Karpas-422 (cell line): ENCODE measurements at places on chromosomes 2 and 18. TPM values are rescaled to one million over a fixed set of nuclear protein-coding genes. Genes with fewer than 3 reads are reported as not detected.

DNA sequence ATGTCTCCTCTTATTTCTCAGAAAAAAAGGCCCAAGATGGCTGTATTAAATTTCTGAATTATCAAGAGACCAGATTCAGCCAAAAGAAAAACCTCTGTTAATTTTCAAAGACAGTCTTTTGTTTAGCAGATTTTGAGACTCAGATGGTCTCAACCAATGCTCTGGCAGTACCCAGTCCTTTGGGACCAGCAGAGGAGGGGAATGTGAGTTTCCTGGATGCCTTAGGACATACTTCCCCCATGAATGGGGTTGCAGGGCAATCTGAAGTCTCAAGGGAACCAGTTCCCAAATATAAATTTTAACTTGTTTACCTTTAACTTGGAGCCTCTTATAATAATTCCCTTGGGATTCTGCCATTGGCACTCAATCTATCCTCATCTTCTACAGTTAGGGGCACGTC, 107.8 kb upstream of the ZNF521 start:
- no peak for DNase-seq

DNA sequence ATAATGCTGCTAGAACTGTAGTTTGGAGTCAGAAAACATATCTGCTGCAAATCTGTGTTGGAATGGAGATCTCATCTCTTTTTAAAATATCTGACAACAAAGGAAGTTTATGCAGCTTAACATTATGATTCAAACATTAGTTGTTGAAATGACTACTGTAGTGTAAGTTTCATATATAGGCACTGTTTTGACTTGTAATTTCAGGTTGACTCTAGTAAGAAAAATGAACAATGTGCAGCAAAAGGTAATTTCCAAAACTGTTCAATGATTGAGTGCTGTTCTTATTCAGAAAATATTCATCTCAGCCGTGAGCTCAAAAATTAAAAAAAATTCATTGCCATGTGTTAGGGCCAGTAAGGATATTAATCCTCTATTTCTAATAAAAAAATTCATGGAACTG, 48.5 kb downstream of the CCDC138 start:
- no peak for DNase-seq

GRCh38 chr2:233448575-233448974, 94.3 kb downstream of the DGKD start:
- DNase-seq, result peak; percentile 48

GRCh38 chr2:174233771-174234275, 14.5 kb downstream of the OLA1 start:
- no peak for DNase-seq

DNA sequence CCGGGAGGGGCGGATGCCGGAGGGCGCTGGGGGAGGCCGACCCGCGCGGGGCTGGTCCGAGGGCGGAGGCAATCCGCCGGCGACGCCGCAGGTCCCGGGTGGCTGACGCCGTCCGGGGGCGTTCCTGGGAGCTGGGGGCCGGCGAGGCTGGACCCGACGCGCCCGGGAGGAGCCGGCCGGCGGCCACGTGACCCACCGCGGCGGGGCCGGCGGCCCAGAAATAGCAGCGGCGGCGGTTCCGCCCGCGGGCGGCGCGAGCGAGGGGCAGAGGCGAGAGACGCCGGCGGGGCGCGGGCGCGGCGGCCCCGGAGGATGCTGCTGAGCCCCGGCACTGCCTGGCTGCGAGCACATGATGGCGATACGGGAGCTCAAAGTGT, at the start of gene RAB31:
TSS of gene RAB31 (plus strand) at position 245 of the 377 bp plus-strand sequence. CDS start at position 350, 105 bp downstream.
- no peak for DNase-seq

Gene SCN3A
- not detected in 2 replicates for total RNA-seq

Gene MYO7B
- total RNA-seq, result 0.94 and 3.0 TPM in 2 replicates

Gene DIPK1C
- total RNA-seq, result not detected in 2 replicates
